Esophagus (tissue), 2 donors: ENCODE measurements at places on chromosomes 3 and 15. TPM values are rescaled to one million over a fixed set of nuclear protein-coding genes. Genes with fewer than 3 reads are reported as not detected.

Gene MUSTN1
- polyA plus RNA-seq = 13.1 TPM

Gene AMT
- 3.4 TPM for polyA plus RNA-seq

Gene LRRC49
- 1.4 TPM for polyA plus RNA-seq

Gene FAM81A
- polyA plus RNA-seq = 0.12 TPM

Gene SLITRK3
- 0.94 TPM for polyA plus RNA-seq

Gene ITGA11
- polyA plus RNA-seq = 0.14 TPM

Gene ANP32A
- polyA plus RNA-seq = 51.7 TPM

Gene CCDC50
- polyA plus RNA-seq = 14.9 TPM

Gene TM6SF1
- 0.75 TPM for polyA plus RNA-seq

Gene TM4SF4
- polyA plus RNA-seq = 0.12 TPM

Gene ARPIN
- 6.8 TPM for polyA plus RNA-seq

Gene RHOV
- 138 TPM for polyA plus RNA-seq

Gene SELENOK
- polyA plus RNA-seq = 50.3 TPM

Gene GJD2
- polyA plus RNA-seq = not detected

Gene LMAN1L
- polyA plus RNA-seq = 0.61 TPM

Gene LRRK1
- 4.4 TPM for polyA plus RNA-seq
